ENCODE measurements at places on chromosomes 6 and 20.

DNA sequence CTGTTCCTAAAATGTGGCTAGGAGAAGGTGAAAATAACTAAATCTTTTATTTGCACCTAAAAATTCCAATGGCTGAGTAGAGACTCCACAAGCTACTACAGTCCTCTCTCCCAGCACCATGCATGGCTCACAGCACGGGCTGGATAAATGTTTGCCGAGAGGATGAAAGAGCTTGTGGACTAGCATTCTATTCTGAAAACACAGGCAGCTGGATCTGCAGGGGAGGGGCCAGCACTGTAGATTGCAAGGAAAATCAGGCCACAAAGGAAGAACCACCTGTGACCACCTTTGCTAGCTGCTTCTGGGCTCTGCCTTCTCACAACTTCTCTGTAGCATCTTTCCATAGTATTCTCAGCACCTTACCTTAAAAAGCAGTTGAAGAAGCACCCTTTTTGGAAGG, 46.6 kb downstream of the CLIC5 start:
- no peak for DNase-seq

- DNase-seq, result no peak
Measured at GRCh38 chr20:24842918-24843715, 106.0 kb upstream of the CST7 start.

DNA sequence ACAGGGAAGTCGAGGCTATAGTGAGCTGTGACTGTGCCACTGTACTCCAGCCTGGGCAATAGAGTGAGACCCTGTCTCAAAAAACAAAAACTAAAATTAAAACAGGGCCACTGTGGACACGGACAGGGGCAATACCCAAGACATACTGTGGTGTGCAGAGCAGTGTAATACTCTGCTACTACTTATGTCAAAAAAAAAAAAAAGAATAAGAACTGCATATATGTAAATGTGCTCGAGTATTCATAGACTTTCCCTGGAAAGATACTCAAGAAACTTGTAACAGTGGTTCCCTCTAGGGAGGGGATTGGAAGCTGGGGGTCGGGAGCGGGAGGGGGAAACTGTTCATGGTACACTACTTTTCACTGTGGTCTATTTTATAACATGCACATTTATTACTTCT, 15.9 kb downstream of the SPDEF start:
- no peak for DNase-seq

DNA sequence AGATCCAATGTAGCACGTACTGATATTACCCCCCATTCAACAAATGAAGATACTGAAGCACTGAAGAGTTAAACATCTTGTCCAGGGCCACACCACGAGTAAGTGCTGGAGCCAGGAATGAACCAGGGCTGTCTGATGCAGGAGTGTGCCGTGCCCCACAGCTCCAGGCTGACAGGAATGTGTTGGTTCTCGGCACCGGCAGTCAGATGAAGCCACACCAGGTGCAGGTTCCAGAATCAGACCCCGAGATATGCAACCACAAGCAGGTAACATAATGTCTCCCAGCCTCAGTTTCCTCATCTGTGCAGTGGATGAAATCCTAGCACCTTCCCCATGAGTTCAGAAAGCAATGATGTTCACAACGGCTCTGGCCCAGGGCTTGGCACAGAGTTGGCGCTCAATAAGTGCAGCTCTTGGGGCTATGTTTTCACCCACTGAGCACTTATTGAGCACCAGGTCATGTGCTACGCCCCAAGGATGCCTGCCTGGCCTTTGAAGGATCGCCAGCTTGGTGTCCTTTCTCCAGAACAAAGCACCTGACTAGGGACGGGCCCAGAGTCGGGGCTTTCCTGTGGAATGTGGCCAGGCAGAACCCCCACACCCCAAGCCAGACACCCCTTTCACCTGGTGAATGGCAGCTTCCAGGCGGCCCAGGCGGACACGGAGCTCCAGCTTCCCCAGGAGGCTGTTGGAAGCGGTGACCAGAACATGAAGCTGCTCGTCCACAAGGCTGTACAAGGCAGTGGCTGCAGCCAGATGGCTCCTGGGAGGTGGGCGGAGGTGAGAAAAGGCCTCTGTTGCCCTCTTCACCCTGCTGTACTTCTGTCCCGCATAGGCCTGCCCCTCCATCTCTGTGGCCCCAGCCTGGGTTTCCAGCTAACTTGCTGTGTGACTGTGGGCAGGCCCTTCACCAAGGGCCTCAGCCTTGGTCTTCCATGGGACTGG, 41.3 kb downstream of the KIAA1755 start:
- no peak for DNase-seq

- no peak for DNase-seq
Measured at GRCh38 chr6:37396571-37397180, 36.3 kb upstream of the CMTR1 start.

DNA sequence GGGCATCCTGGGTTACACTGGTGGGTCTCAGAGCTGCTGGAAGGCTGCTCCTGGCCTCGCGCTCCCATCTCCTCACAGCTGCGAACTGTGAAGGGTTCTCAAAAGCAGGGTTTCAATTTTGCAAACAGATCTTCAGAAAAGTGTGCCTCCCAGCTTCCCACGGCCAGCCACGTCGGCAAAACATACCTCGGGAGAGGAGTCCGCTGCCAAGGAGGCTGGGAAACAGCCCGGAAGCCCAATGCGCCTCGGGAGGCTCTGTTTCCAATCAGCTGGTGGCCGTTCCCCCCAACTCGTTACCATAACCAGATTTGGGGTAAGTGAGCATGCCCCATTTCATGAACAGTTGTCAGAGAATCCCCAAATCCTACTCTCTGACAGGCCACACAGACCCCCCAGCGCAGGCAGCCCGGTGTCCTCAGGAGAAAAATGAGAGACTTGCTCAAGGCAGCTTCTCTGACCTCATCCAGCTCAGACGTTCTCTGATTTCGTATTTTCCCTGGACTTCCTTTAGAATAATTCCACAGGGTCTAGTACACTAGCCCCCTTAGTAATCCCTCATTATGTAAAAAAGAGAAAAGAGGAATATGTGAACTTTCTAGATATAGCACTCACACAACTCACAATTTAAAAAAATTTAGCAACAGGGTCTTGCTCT, 98.4 kb downstream of the SNX5 start:
- DNase-seq, result no peak

GRCh38 chr20:20593447-20594170, 118.8 kb downstream of the RALGAPA2 start:
- no peak for DNase-seq

GRCh38 chr6:168131464-168132415, 52.7 kb upstream of the FRMD1 start:
- DNase-seq, result no peak

DNA sequence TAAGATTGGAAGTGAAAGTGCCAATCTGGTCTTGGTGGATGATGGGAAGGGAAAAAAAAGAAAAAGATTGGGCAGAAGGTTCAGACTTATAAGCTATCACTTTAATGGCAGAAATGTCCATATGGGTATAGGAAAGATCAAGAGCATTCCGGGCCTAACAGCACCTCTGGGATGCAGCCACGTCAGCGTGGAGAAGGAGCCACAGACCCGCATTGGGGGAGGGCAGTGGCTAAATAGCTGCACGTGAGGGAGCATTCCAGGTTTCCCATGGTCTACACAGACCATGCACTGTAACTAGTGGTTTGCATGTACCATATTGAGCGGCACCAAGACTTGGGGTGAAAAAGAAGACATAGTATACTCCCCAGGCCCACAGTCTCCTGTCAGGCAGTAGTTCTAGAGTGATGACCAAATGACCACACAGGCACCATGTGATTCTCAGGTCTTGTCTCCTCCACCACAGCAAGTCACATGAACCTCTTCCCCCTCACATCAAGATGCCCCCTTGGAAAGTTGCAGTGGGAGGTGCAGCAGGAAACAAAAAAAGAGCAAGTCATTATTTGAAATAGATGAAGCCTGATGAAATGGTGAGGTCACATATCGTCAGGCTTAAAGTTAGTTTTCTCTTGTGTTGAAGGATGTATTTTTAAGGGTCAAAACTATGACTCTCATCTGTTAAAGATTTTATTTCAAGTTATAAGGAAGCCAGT, 94.4 kb upstream of the TNFAIP3 start:
- DNase-seq, result no peak

- no peak for DNase-seq
Measured at GRCh38 chr6:84441456-84441855, 214.0 kb upstream of the CEP162 start.

DNA sequence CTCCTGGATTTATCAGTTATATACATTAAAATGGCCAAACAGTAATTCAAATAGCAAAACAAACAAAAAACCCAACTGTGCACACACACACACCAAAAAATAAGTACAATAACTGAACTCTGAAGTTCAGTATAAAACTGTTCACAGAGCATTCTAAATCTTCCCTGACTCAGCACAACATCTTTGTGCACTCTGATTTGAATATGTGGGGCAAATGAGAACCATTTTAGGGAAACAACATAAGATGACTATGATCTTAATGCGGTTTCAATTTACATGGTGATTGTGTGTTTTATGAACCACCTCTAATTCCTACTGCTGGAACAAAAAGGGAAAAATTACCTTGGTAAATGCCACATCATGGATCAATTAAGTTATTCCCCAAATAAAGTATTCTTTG, 41.7 kb downstream of the PLAGL1 start:
- DNase-seq, result no peak

GRCh38 chr6:77403424-77403823, 59.9 kb downstream of the HTR1B start:
- no peak for DNase-seq

- DNase-seq, result no peak
Measured at GRCh38 chr6:6505111-6505510, 83.4 kb upstream of the LY86 start.

- no peak for DNase-seq
Measured at GRCh38 chr6:153150752-153151440, 19.8 kb upstream of the RGS17 start.

DNA sequence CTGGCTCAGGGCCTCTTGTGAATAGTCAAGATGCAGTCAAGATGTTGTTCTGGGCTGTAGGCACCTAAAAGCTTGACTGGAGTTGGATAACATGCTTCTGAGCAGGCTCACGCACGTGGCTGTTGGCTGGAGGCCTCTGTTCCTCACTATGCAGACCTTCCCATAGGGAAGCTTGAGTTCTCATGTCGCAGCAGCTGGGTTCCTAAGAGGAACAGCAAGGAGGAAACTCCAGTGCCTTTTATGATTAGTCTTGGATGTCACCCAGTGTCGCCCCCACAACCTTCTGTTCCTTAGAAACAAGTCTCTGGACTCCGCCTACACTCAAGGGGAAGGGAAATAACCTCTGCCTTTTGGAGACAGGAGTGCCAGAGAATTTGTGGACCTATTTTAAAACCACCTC, 210.7 kb downstream of the BCAS1 start:
- DNase-seq, result no peak

DNA sequence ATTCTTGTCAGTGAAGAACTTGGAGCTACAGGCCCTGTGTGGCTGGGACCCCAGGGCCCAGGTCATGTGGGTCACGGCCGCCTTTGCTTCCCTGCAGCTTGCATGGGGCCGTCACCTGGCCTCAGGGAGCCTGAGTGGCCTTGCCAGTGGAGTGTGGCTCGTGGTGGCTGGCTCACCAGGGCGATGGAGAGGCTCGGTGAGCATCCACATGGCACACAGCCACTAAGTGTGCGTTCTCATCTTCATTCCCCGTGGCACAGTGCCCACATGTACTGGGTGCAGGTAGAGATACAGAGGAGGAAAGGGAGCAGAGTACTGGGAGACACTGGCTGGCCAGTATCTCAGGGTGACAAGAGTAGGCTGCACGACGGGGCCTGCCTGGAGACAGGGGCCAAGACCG, 21.5 kb downstream of the MANBAL start:
- no peak for DNase-seq

GRCh38 chr6:137033828-137034227, 10.9 kb downstream of the IL20RA start:
- DNase-seq, result no peak

- peak; percentile 38 for DNase-seq
Measured at GRCh38 chr6:106446287-106446885, 85.9 kb downstream of the CRYBG1 start.

DNA sequence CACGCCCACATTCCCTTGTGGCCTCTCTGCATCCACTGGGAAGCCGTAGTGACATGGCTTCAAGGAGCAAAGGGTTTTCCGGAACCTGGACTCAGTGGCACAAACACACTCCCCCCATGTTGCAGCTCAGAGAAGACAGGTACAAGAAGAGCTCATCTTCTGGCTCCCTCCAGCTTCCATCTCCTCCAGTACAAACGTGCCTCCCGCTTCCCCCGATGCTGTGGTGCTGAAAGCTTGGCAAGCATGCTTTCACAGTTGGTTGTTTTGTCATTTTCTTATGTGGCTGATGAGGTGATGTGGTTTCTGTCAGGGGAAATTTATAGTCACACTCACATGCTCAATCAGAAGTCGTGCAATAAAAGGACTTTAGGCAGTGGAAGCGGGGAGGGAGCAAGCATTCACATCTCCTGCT, 258.5 kb downstream of the KIF16B start:
- DNase-seq, result no peak

- no peak for DNase-seq
Measured at GRCh38 chr20:856361-856775, 22.9 kb downstream of the FAM110A start.

DNA sequence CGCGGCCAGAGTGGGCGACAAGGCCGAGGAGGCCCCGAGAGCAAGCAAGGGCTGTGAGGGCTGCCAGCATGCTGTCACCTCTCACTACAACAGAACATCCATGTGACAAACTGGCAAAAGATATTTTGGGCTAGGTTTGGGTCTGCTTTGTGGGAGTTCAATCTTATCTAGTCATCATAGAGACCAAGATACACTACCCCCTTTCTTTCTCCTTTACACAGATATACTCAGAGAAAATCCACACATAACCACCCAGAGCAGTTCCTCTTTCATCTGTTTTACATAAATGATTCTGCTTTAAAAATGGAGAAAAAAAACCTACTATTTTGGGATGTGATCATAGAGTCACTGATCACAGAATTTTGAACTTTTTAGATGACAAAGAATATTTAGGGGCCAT, 16.8 kb downstream of the SOX4 start:
- no peak for DNase-seq

GRCh38 chr6:43262000-43262779, 18.9 kb downstream of the TTBK1 start:
- DNase-seq, result no peak

GRCh38 chr20:47453167-47453782, 48.4 kb upstream of the NCOA3 start:
- DNase-seq, result no peak

DNA sequence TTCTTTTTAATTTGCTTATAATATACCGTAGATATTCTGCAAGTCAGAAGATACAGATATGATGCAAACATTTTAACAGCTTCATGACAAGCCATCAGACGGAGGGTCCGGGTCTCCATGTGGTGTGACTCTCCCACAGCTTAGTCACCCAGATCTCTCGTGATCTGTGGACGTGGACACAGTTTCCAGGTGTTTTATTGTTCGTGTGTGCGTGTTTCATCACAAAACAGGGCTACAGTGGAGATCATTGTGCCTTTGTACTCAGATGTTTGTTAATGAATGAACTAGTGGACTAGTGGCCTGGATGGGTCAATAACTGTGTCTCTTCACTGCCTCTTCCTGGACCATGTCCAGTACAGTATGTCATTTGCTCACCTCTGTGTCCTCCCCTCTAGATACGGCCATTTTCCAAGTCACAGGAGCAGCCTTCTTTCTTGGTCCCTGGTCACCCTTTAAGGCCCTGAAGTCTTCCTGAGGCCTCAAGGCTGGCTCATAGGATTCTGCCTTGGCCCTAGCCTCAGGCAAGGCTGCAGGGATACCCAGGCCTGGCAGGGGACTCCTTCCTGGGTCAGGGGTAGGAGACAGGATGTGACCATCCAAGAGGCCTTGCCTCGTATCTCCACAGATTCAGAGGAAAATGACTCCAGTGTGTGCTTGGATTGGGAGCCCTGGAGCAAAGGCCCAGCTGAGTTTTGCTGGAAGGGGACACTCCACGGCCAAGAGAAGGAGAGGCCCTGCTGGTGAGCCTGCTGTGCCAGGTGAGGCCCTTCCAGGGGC, 4.6 kb downstream of the ADIG start:
- no peak for DNase-seq

Data from NCI-H1417 treated with DMSO at 0.1 percent for 48 hours (cell line).